ENCODE measurements at places on chromosomes 4 and X. TPM values are rescaled to one million over a fixed set of nuclear protein-coding genes. Genes with fewer than 3 reads are reported as not detected.

LRRC66 gene
- total RNA-seq: 0.34 TPM

SUPT20HL1 gene
- total RNA-seq: not detected

PRSS12 gene
- 1.1 TPM for total RNA-seq

TENM3 gene
- 46.9 TPM for total RNA-seq

GPR119 gene
- total RNA-seq: not detected

LRIT3 gene
- 0.19 TPM for total RNA-seq

DKK2 gene
- total RNA-seq: not detected

RTL5 gene
- total RNA-seq: 23.0 TPM

DNA sequence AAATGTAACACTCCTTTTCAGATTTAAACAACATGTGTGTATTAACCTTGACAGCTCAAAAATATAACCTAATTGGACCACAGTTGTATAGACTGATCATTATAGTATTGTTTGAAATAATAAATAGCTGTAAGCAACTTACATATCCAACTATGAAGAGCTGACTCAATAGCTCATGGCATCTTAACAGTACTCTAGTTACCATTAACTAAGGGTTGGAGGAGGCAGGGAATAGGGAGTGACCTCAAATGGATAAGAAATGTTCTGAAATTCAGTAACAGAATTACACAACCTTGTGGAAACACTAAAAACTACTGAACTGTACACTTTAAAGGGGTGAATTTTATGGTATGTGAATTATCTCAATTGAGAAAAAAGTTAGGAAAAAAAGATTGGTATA lies 136.5 kb upstream of the CPEB2 start:
- H3K36me3 ChIP-seq: no peaks in the 10 kb centered on the region
- no peak for DNase-seq
- H3K4me1 ChIP-seq: peaks cover 24% of the 10 kb centered on the region
- no peak overlapping the region for H3K27ac ChIP-seq

DNA sequence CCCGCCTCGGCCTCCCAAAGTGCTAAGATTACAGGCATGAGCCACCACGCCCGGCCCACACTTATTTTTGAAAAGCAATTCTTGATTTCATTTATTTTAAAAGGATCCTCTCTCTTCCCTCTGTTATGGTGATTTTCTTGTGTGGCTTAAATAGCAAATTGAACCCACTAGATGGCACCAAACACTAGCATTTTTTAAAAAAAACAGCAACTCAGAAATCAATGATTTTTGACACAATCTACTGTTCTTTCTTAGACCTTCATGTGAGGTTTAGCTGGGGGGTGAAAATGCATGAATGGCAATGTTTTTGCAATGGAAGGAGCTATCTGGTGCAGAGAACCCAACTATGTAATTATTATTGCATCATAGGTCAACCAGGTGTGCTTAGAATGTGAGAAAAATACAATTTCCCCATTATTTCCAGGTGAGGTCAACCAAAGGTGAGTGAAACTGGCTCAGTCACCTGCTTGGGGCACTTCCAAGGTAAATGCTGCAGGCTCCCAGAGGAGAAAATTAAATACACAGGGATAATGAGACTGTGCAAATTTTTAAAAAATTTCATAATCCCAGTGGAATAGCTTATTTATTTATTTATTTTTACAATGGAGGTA lies 226.7 kb upstream of the PRKX start:
- H3K4me3 ChIP-seq: no peak overlapping the region
- DNase-seq: peak; percentile 6
- peaks cover 2% of the 10 kb centered on the region for H3K27me3 ChIP-seq
- no peak overlapping the region for H3K27ac ChIP-seq
- peaks cover 5% of the 10 kb centered on the region for H3K4me1 ChIP-seq
- no peaks in the 10 kb centered on the region for H3K36me3 ChIP-seq

- H3K4me3 ChIP-seq: no peak overlapping the region
- no peaks in the 10 kb centered on the region for H3K27me3 ChIP-seq
- H3K27ac ChIP-seq: no peak overlapping the region
- H3K4me1 ChIP-seq: peaks cover 7% of the 10 kb centered on the region
- DNase-seq: no peak
Observed at GRCh38 chr4:91448668-91449330, 855.0 kb upstream of the GRID2 start.

GRCh38 chr4:110902500-110902899 lies 279.6 kb upstream of the PITX2 start:
- no peak for DNase-seq
- H3K27ac ChIP-seq: no peak overlapping the region
- peaks cover 7% of the 10 kb centered on the region for H3K4me1 ChIP-seq
- H3K36me3 ChIP-seq: no peaks in the 10 kb centered on the region

DNA sequence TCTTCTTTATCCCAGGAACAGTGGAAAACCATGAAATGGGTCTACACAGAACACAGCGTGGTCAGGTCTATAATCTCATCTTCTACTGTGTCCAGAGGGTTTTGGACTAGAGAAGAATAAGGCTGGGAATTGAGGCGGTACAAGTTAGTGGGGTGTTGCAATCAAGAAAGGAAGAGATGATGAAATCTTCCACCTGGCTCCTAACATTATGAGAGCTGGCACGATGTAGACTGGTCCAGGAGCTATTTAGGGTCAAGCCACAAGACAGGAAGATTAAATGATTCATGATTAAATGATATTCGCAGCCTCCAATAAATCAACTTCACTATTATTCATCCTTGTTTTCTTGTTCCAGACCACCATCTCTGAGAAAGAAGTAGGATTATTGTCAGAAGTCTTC lies 88.0 kb downstream of the ARSF start:
- no peak overlapping the region for H3K27ac ChIP-seq
- H3K4me1 ChIP-seq: no peaks in the 10 kb centered on the region
- DNase-seq: no peak

DNA sequence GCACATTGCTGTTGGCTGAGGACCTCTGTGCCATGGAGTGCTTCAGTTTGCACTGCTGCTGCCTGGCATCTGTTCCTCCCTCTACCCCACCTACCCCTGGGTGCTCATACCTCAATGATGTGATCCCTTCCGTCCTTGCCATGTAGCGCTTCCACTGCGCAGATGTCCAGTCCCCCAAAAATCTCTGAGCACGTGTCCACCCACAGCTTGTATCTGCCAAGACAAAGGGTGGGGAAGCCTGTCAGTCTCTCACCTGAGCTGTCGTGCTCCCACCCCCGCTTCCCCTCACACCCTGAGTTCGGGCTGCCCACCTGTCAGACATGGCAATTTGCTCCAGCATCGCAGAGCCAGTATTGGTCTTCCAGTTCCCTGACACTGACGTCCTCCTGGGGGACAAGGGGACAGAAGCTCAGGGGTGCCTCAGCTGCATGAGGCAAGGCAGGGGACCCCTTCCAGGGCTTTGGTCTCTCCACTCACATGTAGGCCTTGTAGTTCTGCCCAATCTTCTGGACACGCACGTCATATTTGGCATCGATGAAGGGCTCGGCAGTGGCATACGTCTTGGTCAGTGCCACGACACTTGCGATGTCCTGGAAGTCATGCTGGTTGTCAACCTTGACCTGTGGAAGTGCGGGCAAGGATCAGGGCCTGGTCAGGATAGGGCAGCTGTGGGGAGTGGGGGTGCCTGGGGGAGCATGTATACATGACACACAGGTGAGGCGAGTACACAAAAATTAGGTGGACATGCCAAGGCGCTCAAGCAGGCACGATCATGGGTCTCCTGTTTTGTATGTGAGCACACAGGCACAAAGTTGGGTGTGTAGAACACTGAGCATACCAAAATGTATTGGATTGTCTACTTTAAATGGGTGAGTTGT lies 6.0 kb upstream of the TIMP1 start:
- DNase-seq: no peak
- H3K27me3 ChIP-seq: peaks cover 2% of the 10 kb centered on the region
- peaks cover 16% of the 10 kb centered on the region for H3K4me1 ChIP-seq
- H3K36me3 ChIP-seq: peaks cover 15% of the 10 kb centered on the region

DNA sequence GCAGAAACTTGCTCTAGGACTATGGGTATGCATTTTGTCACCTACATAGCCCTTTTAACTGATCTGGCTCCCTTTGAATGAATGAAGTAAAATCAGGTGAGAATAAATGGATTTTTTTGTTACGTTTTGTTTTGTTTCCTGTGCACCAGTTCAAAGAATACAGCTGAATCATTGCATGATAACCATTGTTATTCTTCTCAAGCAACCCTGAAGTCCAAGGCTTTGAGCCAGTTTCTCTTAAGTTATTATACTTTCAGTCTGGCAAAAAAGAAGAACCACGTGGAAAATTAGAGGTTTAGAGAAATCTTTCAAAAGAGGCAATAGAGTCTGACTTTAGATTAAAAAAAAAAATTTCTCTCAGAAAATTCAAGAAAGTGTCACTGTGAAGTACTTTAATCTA lies 398.6 kb upstream of the TECRL start:
- no peaks in the 10 kb centered on the region for H3K27me3 ChIP-seq
- no peak overlapping the region for H3K4me3 ChIP-seq
- DNase-seq: no peak

- no peak overlapping the region for H3K4me3 ChIP-seq
- no peak overlapping the region for H3K27ac ChIP-seq
- H3K27me3 ChIP-seq: no peaks in the 10 kb centered on the region
- H3K36me3 ChIP-seq: no peaks in the 10 kb centered on the region
Observed at GRCh38 chr4:28654618-28655017, 1794.0 kb downstream of the STIM2 start.

GRCh38 chrX:23559975-23560374 lies 107.3 kb upstream of the PRDX4 start:
- H3K36me3 ChIP-seq: peaks cover 6% of the 10 kb centered on the region
- peaks cover 6% of the 10 kb centered on the region for H3K27me3 ChIP-seq
- no peaks in the 10 kb centered on the region for H3K4me1 ChIP-seq
- H3K27ac ChIP-seq: no peak overlapping the region
- no peak overlapping the region for H3K4me3 ChIP-seq

DNA sequence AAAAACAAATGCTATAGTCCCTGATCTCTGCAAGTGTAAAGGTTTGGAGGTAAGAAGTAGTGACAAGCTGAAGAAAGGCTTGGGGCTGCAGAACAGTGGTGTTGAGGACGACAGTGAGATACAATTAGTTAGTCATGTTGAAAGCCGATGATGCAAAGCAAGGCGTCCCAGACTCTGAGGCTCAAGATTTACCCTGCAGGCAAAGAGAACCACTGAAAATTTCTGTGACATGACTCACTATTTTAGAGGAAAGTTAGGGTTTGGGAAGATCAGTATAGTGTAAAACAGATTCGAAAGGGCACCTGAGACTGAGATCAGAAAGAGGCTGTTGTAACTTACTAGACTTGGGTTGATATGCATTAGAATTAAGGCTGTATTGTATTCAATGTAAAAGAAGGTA lies 281.3 kb upstream of the FTHL17 start:
- peaks cover 27% of the 10 kb centered on the region for H3K4me1 ChIP-seq
- H3K4me3 ChIP-seq: no peak overlapping the region
- H3K27me3 ChIP-seq: no peaks in the 10 kb centered on the region
- H3K36me3 ChIP-seq: peaks cover 5% of the 10 kb centered on the region

DNA sequence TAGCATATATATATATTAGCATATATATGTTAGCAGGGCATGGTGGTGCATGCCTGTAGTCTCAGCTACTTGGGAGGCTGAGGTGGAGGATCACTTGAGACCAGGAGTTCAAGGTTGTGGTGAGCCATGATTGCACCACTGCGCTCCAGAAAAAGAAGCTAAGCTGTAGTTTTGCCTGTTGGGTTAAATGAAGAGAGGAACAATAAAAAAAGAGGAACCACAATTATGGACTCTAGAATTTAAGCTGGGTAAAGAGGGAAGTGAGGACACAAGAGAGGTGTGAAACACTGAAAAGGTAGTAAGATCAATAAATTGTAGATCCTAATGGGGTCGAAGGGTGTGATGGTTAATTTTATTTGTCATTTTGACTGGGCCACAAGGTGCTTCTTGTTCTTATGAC lies 40.5 kb upstream of the HSD17B10 start:
- no peak overlapping the region for H3K27ac ChIP-seq
- H3K4me1 ChIP-seq: no peaks in the 10 kb centered on the region
- H3K4me3 ChIP-seq: no peak overlapping the region
- no peak for DNase-seq
- H3K36me3 ChIP-seq: no peaks in the 10 kb centered on the region

DNA sequence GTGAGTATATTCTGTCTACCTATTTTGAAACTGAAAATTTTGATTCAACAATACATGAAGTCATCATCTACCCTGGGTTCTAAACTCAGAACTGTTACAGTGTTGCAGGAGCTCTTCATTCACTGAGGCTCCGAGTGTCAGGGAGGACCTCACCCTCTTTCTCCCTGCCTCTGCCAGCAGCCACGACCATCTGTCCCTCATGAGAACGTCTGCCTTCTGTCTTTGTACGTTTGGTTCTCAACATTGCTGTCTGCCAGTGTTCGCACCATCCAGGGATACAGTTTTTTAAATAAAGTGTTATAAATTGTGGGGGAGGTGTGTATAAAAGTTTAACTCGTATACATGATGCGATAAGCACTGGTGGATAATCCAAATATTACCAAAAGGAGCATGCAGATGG lies 55.5 kb downstream of the TRAPPC11 start:
- DNase-seq: no peak
- peaks cover 7% of the 10 kb centered on the region for H3K36me3 ChIP-seq
- no peak overlapping the region for H3K4me3 ChIP-seq
- peaks cover 13% of the 10 kb centered on the region for H3K4me1 ChIP-seq
- H3K27me3 ChIP-seq: no peaks in the 10 kb centered on the region

DNA sequence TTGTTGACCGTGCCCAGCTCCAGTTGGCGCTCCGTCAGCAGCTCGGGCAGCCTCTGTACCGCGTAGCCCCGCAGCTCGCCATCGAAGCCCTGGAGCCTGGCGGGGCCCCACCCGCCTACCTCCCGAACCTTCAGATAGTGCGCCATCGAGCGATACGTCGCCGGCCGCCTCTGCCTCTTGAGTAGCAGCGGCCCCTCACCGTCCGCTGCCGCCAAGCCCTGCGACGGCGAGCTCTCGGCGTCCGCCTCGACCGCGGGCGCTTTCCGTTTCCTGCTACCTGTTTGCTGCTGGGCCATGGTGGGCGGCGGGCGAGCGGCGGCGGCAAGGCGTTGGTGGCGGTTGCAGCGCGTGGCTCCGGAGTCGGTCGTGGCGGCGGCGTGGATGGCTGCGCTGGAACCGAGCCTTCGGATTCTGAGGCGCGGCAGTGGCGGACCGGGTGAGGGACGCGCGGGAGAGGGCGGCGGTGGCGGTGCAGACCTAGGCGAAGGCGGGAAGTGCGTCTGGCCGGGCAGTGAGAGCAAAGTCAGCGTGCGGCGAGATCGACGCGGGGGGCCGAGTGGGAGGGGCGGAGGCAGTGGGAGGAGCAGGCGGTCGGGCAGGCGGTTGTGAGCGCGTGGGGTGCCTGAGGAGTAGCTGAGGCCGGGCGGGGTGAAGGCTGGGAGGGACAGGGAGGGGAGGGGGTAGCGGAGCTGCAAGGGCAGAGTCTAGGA lies at the start of gene DCAF12L1:
Gene DCAF12L1, minus strand, starts transcription at position 502 of the 710 bp plus-strand sequence. Its CDS starts 206 bp downstream, at position 296.
- H3K27ac ChIP-seq: no peak within 1 kb of the TSS
- H3K4me3 ChIP-seq: peak within 1 kb of the TSS; percentile 79
- peaks cover 21% of the 10 kb centered on the region for H3K27me3 ChIP-seq
- DNase-seq: peak; percentile 30
- peaks cover 2% of the 10 kb centered on the region for H3K36me3 ChIP-seq
- no peaks in the 10 kb centered on the region for H3K4me1 ChIP-seq

- DNase-seq: no peak
- H3K27ac ChIP-seq: no peak overlapping the region
- H3K4me3 ChIP-seq: no peak overlapping the region
Observed at GRCh38 chr4:156584100-156584499, 387.5 kb downstream of the PDGFC start.

- peaks cover 3% of the 10 kb centered on the region for H3K36me3 ChIP-seq
- no peak overlapping the region for H3K4me3 ChIP-seq
- no peaks in the 10 kb centered on the region for H3K27me3 ChIP-seq
- H3K27ac ChIP-seq: no peak overlapping the region
Observed at GRCh38 chrX:39944416-39944815, 153.3 kb downstream of the BCOR start.

GRCh38 chr4:25878676-25879075 lies 15.9 kb upstream of the SEL1L3 start:
- H3K27ac ChIP-seq: no peak overlapping the region
- H3K36me3 ChIP-seq: no peaks in the 10 kb centered on the region
- H3K27me3 ChIP-seq: peaks cover 5% of the 10 kb centered on the region
- no peak overlapping the region for H3K4me3 ChIP-seq
- peaks cover under 1% of the 10 kb centered on the region for H3K4me1 ChIP-seq

Data from neural crest cell (in vitro differentiated cells).